Heart right ventricle (tissue), 16 donors: ENCODE measurements at places on chromosomes 13 and 19. TPM values are rescaled to one million over a fixed set of nuclear protein-coding genes. Genes with fewer than 3 reads are reported as not detected.

DNA sequence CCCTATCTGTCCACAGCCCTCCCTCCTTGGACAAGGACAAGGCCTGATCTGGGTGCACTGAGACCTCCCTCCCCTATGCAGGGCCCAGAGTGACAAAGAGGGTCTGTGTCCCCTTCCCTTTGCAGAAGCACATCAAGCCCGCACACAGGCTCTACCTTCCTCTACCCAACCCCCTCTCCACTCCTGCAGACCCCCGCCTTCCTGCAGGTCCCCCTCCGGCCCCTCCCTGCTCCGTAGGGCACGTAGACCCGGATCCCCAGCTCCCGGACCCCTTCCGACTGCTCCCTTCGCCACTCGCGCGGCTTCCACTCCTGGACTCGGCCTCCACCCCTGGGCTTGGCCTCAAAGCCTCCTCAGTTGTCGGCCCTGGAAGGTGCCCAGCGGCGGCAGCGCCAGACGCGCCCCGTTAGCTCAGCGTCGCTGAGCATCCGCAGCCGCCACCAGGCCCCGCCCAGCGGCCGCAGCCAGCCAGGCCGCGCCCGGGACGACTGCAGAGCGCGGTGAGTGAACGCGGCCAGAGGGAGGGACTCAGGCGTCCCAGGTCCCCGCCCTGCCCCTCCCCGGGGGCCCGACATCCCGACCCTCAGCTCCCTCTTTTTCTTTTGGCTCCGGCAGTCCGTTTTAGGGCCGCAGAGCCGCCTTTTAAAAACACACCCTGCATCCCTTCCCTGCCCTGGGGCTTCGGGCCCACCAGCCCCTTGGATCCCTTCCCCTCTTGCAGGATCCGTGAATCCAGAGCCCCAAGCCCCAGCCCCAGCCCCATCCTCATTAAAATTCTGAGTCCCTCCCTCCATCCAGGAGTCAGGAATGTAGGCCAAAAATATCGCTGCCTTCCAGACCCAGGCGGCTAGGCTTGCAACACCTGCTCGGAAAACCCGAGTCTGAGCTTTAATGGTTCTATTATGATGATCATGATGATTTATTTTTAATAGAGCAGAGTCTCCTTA, 1.5 kb upstream of the MYADM start:
- H3K36me3 ChIP-seq, result peaks cover 9% of the 10 kb centered on the region
- H3K4me3 ChIP-seq, result peak overlapping the region; percentile 91
- H3K27me3 ChIP-seq, result no peaks in the 10 kb centered on the region
- H3K27ac ChIP-seq, result peak overlapping the region; percentile 95
- H3K4me1 ChIP-seq, result peaks cover 25% of the 10 kb centered on the region
- peak; percentile 81 for DNase-seq

Gene VSTM1
- 0.60 TPM for total RNA-seq

DNA sequence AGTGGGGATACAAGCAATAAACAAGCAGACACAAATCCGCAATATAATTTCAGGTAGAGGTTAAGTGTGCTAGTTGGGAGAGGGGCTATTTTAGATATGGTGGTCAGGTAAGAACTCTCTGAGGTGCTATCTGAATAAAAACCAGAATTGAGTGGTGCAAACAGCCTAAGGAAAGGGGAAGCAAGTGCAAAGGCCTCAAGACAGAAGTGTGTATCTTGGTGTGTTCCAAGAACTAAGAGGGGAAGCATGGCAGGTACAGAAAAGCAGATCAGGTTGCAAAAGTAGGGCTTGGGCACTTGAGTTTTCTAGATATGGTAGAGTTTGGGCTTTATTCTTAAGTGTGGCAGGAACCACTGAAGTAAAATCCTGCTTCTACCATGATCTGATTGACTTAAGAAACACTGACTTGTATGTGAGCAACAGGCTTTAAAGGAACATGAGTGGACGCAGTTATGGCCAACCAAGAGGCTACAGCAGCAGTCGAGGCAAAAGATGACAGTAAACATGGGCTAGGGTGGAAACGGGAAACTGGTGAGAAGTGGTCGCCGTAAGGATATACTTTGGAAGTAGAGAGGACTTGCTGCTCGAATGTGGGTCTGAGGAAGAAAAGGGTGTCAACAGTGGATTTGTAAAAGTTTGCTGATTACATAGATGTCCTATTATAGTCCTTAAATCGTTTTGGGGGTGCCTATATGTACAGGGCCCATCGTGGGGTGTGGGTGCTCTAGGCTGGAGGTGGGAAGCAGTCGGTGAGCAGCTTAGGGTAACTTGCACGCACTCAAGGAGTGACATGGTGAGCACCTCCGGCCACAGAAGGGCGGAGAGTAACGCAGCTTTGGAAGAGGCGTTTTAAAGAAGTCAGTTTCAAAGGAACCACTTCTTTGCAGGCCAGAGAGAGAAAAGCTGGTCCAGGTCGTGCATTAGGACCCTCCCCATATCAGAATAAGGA, 677 bp downstream of the TGDS start:
- H3K27ac ChIP-seq, result peak overlapping the region; percentile 95
- no peak for DNase-seq
- H3K4me3 ChIP-seq, result peak overlapping the region; percentile 92
- H3K4me1 ChIP-seq, result peaks cover 15% of the 10 kb centered on the region

GRCh38 chr13:89432997-89433396, 1761.8 kb downstream of the SLITRK5 start:
- no peaks in the 10 kb centered on the region for H3K4me1 ChIP-seq
- no peak for DNase-seq
- H3K4me3 ChIP-seq, result no peak overlapping the region
- H3K36me3 ChIP-seq, result no peaks in the 10 kb centered on the region
- H3K27me3 ChIP-seq, result no peaks in the 10 kb centered on the region
- no peak overlapping the region for H3K27ac ChIP-seq

Gene A1BG
- 2.9 TPM for total RNA-seq

GRCh38 chr13:102799426-102800144, 666 bp downstream of the BIVM start:
- no peaks in the 10 kb centered on the region for H3K36me3 ChIP-seq
- peak overlapping the region; percentile 93 for H3K27ac ChIP-seq
- H3K4me3 ChIP-seq, result peak overlapping the region; percentile 94
- H3K27me3 ChIP-seq, result no peaks in the 10 kb centered on the region
